ENCODE measurements at places on chromosomes 3 and 15.

- DNase-seq: no peak
Observed at GRCh38 chr15:76391847-76392246, 55.3 kb downstream of the ISL2 start.

- DNase-seq: no peak
Observed at GRCh38 chr3:123521179-123521969, 63.5 kb downstream of the HACD2 start.

GRCh38 chr15:67187351-67187854, 67.1 kb downstream of the AAGAB start:
- no peak for DNase-seq

GRCh38 chr15:58019503-58020376, 45.8 kb downstream of the ALDH1A2 start:
- DNase-seq: no peak

DNA sequence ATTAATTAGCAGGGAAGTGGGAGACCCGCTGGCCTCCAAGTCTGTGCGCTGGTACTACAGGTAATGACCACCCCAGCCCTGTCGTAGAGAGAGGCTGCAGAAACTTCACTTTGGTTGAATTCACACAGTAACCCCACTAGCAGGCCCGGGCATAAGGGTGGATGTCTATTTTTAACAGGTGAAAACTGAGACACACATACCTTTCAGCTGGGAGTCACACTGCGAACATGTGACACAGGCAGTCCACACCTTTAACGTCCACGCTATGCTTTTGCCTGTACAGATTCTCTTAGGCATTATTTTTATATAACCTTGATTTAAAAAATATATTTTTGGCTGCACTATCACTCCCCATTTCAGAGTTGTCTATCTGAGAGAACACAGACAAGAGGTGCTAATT, 3.9 kb downstream of the LRRK1 start:
- no peak for DNase-seq

GRCh38 chr15:97470417-97470816, 490.1 kb upstream of the ARRDC4 start:
- DNase-seq: no peak

DNA sequence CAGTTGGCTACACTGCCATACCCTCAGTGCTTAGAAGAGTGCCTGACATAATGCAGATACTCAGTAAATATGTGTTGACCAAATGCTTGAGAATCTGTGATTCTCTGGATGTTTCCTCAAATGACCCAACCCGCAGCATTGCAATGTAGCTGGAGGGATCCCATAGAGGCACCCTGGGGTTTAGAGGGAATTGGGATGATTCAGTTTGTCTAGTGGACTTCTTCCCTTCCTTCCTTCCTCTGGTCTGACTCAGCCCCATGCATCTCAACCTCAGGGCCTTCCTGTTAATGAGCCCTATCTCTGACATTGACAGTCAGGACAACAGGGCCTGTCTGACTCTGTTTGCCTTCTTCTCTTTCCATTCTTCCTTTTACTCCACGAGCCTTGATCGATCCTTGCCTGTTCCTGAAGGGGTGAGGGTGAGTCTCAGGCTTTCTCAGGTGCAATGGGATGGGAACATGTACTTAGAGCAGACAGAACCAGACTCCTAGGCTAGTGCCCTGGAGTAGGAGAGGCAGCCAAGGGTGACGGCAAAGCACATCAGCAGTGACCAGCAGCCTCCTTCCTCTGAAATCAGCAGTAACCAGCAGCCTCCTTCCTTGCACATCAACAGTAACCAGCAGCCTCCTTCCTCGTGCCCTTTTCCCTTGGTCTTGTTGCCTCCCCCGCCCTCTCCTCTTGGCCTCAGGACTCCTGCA, 78.2 kb downstream of the DGKG start:
- no peak for DNase-seq

DNA sequence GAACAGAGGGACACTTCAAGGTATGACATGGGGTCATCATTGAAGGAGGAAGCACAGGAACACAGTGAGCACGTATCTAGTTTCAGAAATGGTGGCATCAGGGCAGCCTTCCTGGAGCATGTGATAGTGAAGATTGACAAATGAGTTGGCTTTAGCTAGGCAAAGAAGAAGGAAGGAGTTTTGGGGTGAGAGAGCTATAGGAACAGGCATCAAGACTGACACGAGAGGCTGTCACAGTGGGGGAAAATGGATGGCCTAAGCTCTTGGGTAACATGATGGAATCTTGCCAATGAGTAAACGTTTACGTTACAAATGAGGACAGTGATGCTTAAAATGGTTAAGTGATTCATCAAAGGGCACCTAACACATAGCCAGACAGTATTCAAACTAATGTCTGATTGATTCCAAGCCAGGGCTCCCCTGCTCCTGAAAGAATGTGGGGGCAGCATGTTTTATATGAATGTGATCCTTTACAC, 23.1 kb upstream of the GPR171 start:
- DNase-seq: peak; percentile 16

- no peak for DNase-seq
Observed at GRCh38 chr3:110940055-110940454, 131.6 kb upstream of the NECTIN3 start.

- DNase-seq: no peak
Observed at GRCh38 chr3:65617787-65618186, 420.9 kb downstream of the MAGI1 start.

DNA sequence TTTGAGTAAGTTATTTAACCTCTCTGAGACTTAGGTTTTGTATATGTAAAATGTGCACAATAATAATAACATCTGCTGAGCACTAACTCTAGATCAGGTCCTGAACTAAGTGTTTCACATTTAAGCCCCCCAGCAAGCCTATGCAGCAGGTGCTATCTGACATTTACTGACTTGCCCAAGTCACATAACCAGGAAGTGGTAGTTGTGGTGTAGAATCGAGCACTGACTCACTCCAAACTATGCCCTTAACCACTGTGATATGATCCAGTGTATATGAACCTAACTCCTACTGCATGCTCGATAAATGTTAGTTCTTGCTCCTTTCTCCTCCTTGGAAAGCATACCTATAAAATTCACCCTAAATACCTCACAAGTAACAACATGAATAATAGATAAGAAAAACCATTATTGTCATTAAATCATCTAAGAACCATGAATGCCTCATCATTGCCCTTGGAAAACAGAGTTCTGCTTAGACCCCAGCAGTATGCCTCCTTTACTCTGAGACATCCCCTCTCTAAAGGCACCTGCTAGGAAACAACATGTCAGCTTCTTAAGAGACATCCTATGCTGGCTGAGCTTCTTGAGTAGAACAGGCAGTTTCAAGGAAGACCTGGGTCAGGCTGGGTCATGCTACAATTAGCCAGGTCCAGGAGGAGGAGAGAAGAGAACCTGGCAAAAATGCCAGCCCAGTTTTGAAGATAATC, 3.0 kb upstream of the SHC4 start:
- DNase-seq: no peak

DNA sequence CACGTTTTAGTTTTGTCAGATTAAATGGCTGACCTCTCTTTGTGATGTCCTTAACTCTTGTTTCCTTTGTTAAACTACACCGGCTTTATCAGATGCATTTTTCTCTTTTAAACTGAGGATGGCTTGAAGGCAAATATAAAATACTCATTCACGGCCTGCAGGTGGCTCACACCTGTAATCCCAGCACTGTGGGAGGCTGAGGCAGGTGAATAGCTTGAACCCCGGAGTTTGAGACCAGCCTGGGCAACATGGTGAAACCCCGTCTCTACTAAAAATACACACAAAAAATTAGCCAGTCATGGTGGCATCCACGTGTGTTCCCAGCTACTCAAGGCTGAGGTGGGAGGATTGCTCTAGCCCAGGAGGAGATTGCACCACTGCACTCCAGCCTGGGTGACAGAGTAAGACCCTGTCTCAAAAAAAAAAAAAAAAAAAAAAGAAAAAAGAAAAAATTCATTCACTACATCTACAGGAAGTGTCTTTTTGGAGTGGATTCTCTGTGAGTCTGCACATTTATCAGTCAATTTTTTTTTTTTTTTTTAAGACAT, 34.7 kb upstream of the SACM1L start:
- peak; percentile 29 for DNase-seq

GRCh38 chr3:141288336-141288990, 56.8 kb downstream of the PXYLP1 start:
- no peak for DNase-seq

DNA sequence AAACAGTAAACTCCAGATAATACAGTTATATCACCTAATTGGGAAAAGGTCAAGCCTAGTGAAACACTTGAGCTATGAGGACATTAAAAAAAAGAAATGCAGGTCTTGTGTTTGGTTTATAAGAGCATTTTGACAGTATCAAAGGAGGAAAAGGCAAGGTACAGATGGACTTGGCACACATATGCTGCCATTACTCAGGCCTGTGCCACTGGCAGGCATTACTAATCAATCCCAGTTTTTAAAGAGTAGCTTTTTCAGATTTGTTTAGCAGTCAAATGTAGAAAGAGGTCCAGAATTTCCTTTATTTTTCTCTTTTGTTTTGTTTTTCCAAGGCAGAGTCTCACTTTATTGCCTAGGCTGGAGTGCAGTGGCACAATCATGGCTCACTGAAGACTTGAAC, 38.9 kb downstream of the MDFIC2 start:
- no peak for DNase-seq

GRCh38 chr3:195258449-195259153, 12.4 kb downstream of the XXYLT1 start:
- DNase-seq: no peak

DNA sequence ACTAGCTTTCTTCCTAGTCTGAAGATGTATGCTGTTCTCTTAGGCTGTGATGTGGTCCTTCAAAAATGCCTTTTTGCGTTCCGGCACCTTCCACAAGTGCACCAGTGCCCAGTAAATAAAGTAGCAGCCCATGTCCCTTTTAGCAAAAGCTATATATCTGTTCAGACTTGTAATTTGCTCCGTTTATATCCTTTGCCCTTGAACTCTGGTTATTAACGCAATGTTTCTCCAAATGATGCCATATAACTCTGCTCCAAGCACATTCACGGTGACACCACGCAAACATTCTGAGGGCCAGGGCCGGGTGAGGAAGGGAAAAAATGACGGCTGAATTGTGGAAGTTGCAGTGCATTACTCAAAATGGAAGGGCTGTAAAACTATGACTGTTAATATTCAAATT, 1001.1 kb upstream of the NR2F2 start:
- no peak for DNase-seq

- DNase-seq: no peak
Observed at GRCh38 chr3:170836491-170836890, 33.5 kb downstream of the RPL22L1 start.

Data from CD4-positive, alpha-beta T cell treated with Interferon gamma for 1 hour (primary cell).